Kidney glomerular epithelial cell (primary cell): ENCODE measurements at places on chromosomes 1 and 21.

GRCh38 chr1:212485913-212486618, 53.3 kb downstream of the NENF start:
- peak; percentile 99 for DNase-seq

- DNase-seq, result no peak
Measured at GRCh38 chr1:169894424-169895145, 889 bp upstream of the SCYL3 start.

DNA sequence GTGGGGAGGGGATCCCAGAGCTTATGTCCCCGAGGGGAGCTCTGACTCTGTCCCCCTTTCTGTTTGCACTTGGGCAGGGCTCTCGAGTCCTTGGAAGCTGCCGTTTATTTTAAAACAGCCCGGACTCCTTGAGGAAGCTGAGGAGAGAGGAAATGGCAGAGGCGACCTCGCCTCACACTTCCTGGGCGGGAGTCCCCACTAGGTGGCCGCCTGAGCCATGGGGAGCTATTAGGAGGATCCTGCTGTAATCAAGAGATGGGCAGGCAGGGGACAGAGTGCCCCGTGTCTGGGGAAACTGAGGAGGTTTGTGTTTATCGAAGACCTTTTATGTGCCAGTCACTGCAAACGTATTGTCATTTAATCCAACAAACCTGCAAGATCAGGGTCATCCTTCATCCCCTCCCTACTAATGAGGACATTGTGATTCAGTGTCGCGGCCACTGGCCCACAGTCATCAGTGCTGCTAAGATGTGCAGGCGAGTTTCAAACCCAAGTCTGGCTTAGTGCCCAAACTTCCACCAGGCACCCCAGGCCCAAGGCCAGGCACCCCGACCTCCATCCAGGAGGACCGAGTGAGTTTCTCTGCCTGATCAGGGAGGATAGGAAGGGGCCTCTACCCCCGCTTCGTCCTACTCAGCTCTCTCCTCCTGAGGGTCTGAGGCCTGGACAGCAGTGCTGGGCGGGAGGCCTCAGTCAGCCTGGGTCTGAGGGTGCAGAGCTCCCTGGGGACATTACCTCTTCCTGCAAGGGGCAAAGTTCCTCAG, 316.9 kb upstream of the VAMP3 start:
- no peak for DNase-seq

GRCh38 chr1:174114788-174115448, 44.4 kb upstream of the RABGAP1L start:
- DNase-seq, result peak; percentile 46

DNA sequence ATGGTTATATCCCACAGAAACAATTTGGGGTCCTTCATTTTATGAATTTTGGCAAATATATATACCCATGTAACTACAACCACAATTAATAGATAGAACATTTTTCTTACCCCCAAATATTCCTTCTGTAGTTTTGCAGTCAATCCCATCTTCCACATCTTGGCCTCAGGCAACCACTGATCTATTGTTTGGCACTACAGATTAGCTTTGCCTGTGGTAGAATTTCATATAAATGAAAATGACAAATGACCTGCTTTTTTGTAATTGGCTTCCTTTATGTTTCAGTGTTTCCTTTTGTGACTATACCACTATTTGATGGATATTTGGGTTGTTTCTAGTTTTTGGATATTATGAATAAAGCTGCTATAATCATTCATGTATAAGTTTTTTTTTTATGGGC, 91.5 kb downstream of the MAST2 start:
- no peak for DNase-seq

DNA sequence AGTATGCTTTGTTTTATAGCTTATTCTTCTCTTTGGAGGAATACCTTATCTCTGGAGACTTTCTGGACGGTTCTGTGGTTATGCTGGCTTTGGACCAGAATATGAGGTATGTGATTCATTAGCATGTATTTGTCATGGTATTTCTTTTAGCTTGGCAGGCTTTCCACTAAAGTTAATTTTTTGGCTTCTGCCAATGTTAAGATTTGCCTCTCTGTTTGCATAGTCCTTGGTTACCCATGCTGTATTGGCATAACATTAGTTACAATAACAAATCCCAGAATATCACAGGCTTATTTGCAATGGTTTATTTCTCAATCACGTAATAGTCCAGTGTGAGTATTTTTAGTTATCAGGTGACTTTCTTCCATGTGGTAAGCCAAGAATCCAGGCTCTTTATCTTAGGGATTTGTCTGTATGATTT, 9.7 kb downstream of the ZMPSTE24 start:
- peak; percentile 79 for DNase-seq

- DNase-seq, result peak; percentile 8
Measured at GRCh38 chr1:207815913-207816291, 64.0 kb downstream of the CD46 start.

DNA sequence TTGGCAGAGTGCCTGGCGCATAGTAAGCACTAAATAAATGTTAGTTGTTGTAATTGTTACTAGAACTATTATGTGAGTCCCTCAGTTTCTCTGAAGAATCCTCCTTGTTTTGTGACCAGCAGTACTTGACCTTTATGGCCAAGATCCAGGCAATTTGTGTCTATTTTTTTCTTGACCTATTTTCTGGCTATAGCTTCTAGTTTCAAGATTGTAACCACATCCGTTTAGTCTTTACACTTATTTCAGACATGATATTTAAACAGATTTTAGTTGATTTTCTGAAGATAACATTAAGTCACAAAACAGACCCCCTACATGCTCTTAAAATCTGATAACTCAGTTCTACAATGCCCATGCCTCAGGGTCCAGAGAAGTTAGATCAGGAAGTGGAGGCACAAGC, 50.3 kb downstream of the CDC7 start:
- no peak for DNase-seq

GRCh38 chr1:184254849-184255248, 132.0 kb upstream of the C1orf21 start:
- no peak for DNase-seq

GRCh38 chr1:175511496-175511895, 231.9 kb downstream of the TNR start:
- DNase-seq, result no peak

DNA sequence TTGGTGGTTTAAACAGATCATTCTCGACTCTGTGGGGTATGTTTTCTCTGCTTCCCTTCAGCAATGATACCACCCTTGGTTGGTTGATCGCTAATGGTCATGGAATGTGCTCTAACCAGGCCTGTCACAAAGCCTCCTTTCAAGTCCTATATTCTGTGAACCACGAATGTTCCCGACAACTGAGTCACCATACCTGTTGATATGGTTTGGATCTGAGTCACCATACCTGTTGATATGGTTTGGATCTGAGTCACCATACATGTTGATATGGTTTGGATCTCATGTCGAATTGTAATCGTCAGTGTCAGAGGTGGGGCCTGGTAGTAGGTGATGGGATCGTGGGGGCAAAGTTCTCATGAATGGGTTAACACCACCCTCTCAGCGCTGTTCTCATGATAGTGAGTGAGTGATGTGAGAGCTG, 10.2 kb upstream of the CAMK2N1 start:
- DNase-seq, result peak; percentile 88

DNA sequence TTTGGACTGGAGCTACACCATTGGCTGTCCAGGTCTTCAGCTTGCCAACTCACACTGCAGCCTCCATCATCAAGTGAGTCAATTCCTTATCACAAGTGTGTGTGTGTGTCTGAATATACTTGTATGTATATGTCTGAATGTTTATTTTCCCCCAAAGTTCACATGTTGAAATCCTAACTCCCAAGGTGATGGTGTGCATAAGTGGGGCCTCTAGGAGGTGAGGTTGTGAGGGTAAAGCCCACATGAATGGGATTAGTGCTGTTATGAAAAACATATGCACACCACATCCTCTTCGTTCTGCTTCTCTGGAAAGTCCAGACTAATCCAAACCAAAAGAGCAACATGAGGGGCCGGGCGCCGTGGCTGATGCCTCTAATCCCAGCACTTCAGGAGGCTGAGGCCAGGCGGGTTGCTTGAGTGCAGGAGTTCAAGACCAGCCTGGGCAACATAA, 48.7 kb upstream of the LBR start:
- DNase-seq, result no peak

DNA sequence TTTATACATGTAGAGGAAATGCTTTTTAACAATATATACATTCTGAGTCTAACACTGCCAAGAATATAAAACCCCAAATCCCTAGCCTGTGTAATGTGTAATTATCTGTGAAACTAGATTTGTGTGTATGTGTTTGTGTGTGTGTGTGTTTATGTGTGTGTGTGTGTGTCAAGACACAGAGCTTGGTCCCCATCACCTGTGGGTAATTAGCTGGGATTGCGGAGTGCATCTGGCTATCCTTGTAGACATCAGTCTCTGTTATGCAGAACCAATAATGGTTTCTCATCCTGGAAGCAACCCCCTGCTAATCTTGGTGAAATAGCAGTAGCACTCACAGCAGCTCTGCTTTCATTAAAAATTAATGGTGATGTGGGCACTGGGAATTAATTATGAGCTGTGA, 26.3 kb upstream of the ST6GALNAC3 start:
- no peak for DNase-seq

- DNase-seq, result no peak
Measured at GRCh38 chr1:31010086-31010989, 55.2 kb downstream of the PUM1 start.

DNA sequence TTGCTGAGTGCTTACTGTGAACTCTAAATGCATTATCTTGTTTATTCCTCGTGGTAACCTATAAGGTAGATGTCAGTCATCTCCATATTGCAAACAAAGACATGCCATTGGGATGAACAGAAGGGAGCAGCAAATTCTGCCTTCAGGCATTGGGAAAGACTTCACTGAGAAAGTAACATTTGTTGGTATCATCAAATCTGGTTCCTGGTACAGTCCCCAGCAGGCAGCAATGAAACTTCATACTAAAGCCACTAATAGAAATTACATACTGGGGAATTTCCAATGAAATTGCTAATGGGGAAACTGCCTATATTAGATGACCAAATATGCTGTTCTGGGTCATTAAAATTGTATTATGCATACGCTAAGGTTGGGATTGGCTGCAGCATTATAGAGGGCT, 47.3 kb upstream of the ST6GALNAC5 start:
- no peak for DNase-seq

DNA sequence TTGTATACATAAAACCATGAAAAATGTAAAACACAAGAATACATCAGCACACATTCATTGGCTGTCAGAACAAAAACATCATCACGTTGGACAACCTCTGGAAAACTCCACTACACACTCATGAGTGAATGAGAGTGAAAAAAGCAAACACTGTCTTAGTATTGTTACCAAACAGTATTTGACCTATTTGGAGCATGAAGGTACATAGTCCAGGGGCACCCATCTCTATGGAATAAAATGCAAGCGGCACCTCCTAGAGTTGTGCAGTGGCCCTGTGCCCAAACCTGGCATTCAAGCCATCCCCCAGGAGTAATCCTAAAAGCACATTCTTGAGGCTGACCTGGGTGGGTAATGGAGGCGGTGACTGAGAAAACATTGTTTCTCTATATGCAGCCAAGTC, 67.0 kb upstream of the SOD1 start:
- DNase-seq, result no peak

- no peak for DNase-seq
Measured at GRCh38 chr1:192889082-192889481, 80.2 kb downstream of the RGS2 start.

GRCh38 chr1:34290831-34291230, 114.1 kb downstream of the C1orf94 start:
- no peak for DNase-seq

DNA sequence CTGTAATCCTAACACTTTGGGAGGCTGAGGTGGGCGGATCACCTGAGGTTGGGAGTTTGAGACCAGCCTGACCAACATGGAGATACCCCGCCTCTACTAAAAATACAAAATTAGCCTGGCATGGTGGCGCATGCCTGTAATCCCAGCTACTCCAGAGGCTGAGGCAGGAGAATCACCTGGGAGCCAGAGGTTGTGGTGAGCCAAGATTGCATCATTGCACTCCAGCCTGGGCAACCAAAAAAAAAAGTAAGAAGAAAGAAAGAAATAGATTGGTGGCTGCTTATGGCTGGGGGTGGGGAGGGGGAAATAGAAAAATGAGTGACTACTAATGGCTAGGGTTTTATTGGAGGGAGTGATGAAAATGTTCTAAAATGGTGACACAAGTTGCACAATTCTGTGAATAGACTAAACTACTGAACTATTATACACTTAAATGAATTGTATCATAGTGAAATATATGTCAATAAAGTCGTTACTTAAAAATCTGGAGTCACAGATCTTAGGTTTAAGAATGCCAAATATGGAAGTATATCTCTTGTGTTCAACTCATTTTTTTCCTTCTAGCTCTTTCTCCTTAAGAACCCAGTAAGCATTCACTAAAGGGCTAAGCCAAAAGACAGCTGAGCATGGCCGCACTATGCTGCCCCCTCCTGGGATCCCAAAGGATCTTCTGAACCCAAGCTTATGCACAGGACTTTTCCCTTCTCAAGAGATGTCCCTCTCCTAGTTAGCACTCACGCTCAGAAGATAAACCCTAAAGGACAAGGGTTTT, 3.2 kb upstream of the NPL start:
- DNase-seq, result peak; percentile 48

- no peak for DNase-seq
Measured at GRCh38 chr1:227417756-227418480, 99.6 kb upstream of the CDC42BPA start.

GRCh38 chr21:29092102-29092959, 18.9 kb upstream of the CCT8 start:
- DNase-seq, result peak; percentile 31
